ENCODE measurements at places on chromosomes 3 and 15. TPM values are rescaled to one million over a fixed set of nuclear protein-coding genes. Genes with fewer than 3 reads are reported as not detected.

DNA sequence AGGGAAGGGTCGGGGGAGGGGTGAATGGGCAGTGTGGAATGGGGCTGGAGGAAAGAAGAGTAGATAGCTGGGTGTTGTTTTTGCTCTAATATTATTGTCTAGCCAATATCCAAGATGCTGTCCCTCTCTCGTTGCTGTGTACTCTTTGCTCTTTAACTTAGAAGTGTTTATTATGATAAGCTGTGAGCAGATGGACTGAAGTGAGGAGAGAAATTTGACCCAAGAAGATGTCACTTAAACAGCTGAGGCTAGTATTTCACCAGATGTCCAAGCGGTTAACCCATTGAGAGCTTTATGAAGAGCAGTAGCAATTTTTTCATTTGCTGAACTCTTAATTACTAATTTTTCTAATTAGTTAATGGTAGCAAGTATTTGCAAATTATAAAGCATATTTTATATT lies 212.2 kb upstream of the TP63 start:
- H3K27me3 ChIP-seq: no peaks in the 10 kb centered on the region
- no peak for DNase-seq
- H3K4me3 ChIP-seq: no peak overlapping the region
- H3K4me1 ChIP-seq: no peaks in the 10 kb centered on the region
- H3K36me3 ChIP-seq: no peaks in the 10 kb centered on the region

DNA sequence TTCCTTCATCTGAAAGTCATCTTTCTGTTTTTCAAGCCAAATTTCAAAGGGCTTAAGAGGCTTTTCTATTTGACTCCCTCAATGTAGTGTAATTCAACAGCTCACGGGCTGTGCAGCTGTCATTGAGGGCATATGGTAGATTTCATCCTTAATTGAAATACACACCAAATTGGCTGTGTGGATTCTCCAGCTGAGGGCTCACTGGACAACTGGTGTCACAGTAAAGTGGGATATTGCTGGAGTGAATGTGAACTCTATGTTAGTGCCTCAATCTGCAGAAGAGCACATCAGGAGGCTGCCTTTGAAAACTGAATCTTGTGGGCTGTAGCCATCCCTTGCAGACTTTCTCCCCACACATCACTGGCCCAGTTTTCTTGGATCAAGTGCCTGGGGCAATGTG lies 120.1 kb downstream of the GALK2 start:
- H3K4me3 ChIP-seq: no peak overlapping the region
- H3K27ac ChIP-seq: no peak overlapping the region
- DNase-seq: no peak

DNA sequence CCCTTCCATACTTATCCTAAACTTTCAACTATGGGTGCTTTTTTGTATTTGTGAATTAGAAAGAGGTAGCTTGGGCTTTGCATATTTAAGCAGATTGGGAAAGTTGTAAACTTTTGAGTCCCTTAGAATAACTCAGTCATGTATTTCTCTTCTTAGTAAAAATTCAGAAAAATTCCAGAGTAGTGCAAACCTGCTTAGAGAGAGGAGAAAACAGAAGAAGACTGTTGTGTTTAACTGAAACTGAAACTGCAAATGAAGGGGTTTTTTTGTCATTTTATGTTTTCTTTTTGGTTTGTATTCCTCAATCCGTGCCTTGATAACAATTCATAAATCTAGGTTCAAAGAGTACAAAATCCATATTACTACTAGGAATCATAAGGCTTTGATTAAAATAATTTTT lies 31.3 kb downstream of the CD200 start:
- no peaks in the 10 kb centered on the region for H3K4me1 ChIP-seq
- no peak overlapping the region for H3K27ac ChIP-seq
- no peaks in the 10 kb centered on the region for H3K27me3 ChIP-seq
- no peak overlapping the region for H3K4me3 ChIP-seq
- no peaks in the 10 kb centered on the region for H3K36me3 ChIP-seq

DNA sequence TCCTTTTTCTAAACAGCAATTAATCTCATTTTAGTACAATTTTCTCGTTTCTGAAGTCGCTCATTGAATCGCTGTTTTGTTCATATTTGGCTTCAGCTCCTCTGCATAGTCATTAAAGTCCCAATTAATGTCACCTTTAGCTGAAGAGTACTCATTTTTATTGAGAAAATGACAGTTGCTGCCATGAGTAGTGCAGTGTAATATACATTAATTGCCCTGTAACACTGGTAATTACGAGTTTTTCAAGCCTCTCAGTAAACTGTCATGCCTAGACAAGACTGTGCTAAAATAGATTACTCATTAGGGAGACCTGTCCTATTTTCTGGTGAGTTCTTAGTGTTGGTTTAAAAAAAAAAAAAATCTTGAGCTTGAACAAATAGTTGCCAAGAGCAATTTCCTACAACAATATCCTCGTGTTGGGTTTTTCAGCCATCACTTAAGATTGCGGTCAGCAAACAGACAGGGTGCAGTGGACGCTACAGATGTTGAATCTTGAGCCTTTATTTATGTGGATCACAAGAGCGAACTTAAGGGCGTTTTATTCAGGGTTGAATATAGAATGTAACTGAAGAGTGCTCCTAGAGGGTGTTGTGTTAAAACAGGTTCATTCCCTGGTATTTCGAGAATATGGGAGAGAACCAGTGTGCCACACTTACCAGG lies 176.0 kb downstream of the CDIN1 start:
- no peaks in the 10 kb centered on the region for H3K36me3 ChIP-seq
- DNase-seq: no peak
- no peaks in the 10 kb centered on the region for H3K4me1 ChIP-seq
- H3K4me3 ChIP-seq: no peak overlapping the region

GRAMD2A gene
- not detected for total RNA-seq

CPB1 gene
- 21,832 TPM for total RNA-seq

Measured in pancreas (tissue), 10 donors.